ENCODE measurements at places on chromosomes 1 and 21.

DNA sequence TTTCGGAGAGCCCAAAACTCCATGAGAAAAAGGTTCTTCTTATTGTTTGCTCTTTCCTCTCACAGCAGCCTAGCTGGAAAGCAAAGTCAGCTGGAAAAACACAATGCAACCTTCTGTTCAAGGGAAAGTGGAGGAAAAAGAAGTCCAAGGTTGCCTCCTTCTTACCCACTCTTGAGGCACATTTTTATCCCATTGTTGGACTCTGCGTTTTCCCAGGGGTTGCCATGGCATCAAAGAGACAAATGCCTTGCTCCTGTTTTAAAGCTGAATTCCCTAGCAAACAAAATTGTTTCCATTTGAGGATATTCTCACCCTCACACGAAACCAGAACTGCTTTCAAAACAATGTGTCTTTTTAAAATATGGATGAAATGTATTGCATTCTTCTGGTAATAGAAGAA lies 45.1 kb upstream of the PALMD start:
- DNase-seq = no peak

DNA sequence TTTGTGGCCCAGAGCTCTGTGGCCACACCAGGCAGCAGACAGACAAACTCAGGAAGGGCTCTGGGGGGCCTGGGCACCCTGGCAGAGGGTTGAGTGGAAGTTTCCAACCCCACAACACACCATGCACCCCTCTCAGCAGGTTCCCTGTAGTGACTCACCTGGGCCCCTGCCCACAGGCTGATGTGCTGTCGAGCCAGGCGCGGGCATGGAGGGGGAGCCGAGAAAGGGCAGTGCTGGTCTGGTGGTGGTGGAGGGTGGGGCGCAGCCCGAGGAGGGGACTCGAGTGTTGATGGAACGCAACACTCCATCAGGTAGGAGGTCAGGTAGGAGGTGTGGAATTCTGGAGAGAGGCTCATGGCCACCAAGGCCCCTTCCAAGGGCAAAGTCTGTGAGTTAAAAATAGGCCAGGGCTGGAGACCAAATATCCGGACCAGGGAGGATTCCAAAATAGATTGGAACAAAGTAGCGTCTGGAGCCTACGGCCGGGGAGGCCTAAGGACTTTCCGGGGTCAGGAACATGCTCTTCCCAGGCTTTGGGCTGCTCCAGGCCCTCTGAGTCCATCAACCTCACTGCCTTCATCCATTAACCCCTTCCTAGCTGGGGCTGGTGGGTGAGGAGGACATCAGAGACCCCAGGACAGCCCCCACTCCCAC lies 191.5 kb upstream of the AJAP1 start:
- no peak for DNase-seq

- DNase-seq = no peak
These were observed 21.0 kb upstream of the CXADR start for GRCh38 chr21:17491716-17492414.

GRCh38 chr1:226233293-226233692 lies 9.8 kb downstream of the MIXL1 start:
- no peak for DNase-seq

DNA sequence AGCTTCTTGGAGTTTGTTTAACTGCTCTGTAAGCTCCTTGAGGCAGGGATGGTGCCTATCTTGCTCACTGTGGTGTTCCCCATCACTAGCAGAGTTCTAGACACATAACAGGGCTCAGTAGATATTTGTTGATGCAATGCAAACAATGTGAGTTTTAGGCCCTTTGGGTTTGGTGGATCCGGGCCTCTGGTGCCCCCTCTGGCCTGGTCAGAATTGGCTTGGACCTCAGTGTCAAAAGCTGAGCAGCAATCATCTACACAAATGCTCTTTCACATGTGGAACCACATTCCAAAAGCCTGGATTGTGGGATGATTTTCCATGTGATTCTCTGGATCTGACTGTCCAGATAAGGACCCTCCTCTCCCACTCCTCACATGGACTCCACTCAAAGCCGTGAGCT lies 53.4 kb upstream of the BCAR3 start:
- DNase-seq = no peak

- DNase-seq = no peak
These were observed 37.1 kb upstream of the NBL1 start for GRCh38 chr1:19606817-19607642.

DNA sequence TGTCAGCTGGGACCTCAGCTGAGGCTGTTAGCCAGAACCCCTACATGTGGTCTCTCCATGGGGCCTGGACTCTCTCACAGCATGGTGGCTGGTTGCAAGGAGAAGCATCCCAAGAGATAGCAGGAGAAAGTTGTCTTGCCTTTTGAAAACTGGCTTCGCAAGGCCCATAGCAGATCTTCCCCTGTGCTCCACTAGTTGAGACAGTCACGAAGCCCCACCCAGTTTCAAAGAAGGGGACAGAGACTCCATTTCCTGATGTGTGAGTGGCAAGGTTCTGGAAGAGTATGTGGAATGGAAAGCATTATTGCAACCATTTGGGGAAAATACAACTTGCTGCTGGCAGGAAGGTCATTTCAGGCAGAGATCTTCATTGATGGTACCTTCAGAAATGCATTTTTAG lies 7.5 kb upstream of the CSRP1 start:
- no peak for DNase-seq

DNA sequence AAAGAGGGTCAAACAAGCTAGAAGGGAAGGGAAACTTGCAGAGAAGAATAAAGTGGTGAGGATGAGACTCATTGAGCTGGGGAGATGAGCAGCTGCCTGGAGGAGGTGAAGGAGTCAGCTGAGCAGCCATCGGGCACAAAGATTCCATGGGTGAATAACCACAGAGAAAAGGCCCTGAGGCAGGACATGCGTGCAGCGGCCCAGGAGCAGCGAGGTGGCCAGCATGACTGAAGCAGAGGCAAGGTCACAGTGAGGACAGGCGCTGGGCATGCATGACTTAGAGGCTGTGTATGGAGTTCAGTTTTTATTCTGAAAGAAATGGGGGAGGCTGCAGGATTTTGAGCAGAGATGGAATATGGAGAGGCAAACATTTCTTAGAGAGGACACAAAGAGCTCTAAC lies 24.9 kb downstream of the OLFML2B start:
- DNase-seq = no peak

GRCh38 chr1:224534731-224535130 lies 81.4 kb upstream of the CNIH3 start:
- no peak for DNase-seq

DNA sequence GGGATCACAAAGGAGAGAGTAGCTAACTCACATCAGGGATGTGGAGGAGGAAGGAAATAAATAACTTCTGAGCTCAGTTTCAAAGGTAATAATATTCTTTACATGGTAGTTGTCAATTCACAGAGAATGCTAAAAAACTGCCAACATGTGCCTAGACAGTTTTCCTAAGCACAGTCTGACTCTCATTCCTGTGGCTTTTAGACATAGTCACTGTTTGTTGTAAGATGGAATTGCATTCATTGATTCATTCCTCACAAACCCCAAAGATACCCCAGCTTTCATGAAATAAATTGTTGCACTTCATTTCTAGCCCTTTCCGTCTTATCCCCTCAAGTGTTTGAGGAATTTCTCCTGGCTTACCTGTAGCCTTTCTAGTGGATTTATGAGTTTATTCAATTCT lies 263.9 kb downstream of the NTNG1 start:
- no peak for DNase-seq

DNA sequence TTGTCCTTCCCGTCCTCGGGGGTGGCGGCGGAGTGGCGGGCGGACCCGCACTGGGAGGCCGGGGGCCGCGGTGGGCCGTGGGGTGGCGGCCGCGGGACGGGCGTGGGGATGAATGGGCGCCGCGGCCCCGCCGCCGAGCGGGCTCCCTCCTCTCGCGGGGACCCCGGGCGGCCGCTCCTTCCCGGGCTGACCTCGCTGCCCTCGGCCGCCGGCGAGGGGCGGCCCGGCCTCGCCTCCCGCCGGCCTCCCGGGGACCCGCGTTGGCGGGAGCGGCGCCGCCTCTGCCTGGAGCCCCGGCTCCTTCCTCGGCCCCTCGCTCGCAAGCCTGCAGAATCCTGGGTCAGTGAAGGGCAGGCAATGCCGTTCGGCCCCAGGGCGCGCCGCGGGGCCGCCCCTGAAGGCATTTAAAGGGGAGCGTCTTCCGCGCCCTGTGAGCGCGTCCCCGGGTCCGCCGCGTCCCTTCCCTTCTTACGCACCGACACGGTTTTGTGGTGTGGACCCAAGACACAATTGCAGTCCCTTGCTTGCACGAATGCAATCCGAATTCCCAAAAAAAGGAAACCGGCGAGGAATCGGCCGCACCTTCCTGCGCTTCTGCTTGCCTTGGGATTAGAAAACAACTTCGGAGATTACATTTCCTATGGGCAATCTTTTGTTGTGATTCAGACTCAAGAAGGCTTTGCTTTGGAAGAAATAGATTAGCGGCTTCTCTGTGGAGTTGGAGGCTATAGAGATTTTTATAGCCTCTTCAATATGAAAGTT lies 776 bp downstream of the ITSN1 start:
- DNase-seq = peak; percentile 42

- DNase-seq = peak; percentile 22
These were observed 453 bp downstream of the PABPC4 start for GRCh38 chr1:39576016-39576657.

DNA sequence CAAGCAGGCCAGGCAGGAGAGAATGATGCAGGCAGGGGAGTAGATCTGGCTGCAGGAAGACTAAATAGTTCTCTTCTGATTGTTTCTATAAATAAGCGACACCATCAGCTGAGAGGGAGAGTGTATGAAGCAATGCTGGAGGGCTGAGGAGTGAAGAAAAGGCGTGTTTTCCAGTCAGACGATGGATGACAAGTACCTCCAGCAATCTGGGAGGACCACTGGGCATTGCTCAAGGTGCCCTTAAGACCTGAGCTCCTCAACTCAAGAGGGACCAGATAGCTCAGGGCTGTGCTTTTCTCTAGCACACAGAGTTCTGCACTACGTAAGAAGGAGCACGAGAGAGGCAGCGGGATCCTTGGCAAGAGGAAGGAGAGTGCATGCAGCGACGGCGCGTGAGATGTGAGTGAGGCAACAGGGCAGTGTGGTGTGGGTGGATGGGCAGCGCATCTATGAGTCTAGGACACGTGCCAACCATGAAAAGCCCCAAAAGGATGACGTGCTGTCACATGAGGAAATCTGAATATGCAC lies 36.0 kb downstream of the PABPC4 start:
- peak; percentile 76 for DNase-seq

DNA sequence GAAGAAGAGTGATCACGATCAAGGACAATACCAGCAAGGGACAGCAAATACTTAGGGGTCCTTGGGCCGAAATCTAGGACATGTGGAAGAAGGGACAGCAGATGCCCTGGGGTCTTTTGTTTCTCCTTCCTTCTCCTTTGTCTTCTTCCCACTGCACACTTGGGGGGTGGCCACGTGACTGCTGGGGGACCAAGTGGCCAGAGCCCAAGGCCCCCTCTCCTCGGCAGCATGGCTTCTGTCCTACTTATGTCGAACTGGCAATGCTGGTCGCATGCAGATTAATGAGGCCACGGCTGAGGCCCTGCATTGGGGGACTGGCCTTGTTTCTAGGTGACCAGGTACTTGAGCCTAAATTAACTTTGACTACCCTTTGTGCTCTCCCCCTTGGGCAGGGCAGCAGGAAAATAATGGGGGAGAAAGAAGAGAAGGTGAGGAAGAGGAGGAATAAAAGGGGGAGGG lies 83.0 kb downstream of the GRIK3 start:
- no peak for DNase-seq

DNA sequence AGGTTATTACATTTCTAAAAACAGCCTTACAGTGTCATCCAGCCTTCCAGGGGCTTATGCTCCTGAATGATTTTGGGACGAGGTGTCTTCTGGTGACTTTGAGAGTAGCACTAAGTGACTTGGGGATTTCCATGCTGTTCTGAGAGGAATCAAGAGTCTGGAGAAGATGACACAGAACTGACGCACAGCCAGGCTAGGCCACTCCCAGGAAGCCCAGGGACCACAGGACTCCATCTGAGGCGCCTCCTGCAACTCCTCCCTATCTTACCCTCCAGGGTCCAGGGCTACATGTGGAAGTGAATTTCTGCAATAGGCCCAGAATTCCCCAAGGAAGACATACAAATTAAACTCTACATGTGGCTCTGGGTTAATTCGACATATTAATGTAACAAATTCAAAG lies 92.5 kb downstream of the SLC25A24 start:
- no peak for DNase-seq

DNA sequence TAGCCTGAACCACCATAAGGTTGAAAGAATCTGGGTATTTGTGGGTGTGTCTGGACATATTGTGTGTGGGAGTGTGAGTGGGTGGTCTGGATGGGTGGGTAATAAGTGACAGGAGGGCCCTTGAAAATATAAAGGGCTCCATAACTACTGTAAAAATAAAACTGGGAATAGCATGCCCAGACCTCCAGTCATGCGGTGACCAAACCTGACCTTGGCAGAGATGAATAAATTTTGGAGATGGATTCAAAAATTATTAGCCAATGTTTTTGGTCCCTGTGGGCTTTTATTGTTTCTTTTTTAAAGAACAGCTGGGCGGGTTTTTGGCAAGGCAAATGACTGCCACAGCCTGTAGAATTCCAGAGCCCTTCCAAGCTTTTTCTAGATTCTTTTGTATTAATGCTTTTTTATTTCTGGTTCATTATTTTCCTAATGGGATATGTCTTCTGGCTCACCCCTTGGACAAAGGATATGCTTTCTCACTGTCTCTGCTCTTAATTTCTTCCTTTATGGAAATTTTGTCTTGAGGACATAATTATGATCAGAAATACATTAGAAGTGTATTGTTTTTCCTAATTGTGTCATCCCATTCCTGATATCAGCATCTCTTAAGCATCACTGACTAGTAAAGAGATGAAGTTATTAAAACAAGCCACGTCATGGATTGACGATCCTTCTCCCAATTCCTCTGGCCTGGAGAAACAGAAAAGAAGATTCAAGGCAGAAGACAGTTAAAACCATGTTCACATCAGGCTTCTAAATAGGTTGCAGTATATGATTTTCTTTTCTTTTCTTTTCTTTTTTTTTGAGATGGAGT lies 69.5 kb downstream of the NTMT2 start:
- peak; percentile 30 for DNase-seq

- no peak for DNase-seq
These were observed 38.1 kb upstream of the LBR start for GRCh38 chr1:225465793-225466517.

DNA sequence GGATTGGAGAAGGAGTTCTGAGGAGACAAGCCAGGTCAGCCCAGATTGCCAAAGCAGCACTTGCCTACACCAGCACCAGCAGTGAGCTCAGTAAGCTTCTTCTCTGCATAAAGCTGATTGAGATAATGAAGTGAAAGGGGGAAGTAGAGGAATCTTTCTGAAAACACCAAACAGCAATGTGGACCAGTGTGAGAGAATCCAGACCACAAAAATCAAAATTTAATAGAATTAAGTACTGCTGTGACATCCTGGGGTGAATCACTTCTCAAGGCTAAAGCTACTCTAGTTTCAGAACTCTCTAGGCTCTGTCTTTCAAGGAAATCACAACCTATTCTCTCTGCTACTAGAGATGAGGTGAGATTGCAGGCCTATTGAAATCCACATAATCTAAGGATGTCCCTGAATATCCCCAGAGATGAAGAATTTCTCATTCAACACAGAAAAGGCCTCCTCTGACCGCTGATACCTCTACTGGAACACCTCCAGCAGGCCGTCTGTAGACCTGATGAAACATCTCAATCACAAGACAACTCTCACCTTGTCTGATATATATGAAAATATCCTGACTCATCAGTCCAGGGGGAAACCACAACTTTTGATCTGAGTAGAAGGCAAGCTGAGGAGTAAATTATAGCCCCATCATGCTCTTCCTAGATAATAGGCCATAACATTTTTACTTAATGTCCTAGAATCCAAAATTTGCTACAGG lies at the start of gene FCRL4:
FCRL4 (minus strand) TSS at position 127 of the 709 bp plus-strand sequence. CDS start 141 bp downstream, outside the sequence.
- no peak for DNase-seq

- DNase-seq = no peak
These were observed 113.7 kb upstream of the RRP15 start for GRCh38 chr1:218171302-218171893.

Data from left ventricle myocardium inferior (tissue), 1 donor.